ENCODE measurements at places on chromosomes 4 and X.
A peak's percentile ranks its signal among the peaks of the same experiment; 100 is the strongest.

DNA sequence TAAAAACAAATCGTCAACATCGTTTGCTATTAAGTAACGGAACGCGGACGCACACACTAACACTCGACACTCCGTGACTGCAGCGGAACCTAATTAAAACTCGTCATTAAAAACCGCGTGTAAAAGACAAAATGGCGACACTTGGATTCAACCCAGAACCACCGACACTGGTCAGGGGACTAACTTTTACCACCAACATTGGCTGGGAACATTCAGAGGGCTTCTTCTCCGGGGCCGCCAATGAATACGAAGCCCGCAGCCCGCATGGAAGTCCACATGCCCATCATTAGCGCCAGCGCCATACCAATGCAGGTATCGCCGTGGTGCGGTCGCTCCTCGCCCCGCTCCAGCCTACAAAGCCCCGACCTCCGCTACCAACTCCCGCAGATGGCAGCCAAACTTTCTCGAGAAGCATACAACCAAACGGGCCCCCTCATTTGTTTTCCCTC lies 498 bp downstream of the RBMX start:
- DNase-seq, result peak; percentile 2

GRCh38 chrX:47316276-47317025 lies 53.9 kb upstream of the ZNF157 start:
- DNase-seq, result no peak

- DNase-seq, result no peak
These were observed 31.3 kb downstream of the CXCL13 start for GRCh38 chr4:77636902-77637301.

GRCh38 chr4:37653601-37654000 lies 32.6 kb downstream of the RELL1 start:
- DNase-seq, result no peak

DNA sequence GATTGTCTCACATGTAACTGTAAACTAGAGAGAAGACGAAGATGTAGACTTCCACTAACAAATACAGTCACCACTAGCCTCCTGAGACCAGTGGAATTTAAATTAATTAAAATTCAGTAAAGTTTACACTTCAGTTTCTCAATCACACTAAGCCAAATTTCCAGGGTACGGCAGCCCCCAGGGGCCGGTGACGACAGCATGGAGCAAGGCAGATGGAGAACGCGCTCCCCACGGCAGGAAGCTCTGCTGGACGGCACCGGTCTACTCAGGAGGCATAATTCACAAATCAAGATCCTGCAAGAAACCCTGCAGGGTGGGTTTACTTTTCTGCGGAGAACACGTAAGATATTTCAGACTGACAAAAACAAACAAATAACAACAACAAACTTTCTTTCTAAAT lies 80.7 kb downstream of the FAT1 start:
- DNase-seq, result no peak

DNA sequence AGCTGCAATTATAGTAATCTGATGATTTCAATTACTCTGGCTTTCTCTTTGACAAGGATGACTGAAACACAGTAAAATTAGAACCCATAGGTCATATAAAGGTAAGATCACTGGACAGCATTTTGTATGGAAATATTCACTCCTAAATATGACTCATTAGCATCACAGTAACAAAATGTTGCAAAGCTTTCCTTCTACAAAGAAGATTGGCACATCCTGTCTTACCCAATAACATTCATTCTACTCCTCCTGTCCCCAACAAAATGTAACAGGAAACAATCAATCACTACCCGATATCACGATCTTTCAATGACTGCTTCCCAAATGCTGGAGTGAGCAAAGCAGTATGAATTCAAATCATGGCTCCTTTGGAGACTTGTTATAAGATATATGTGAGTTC lies 95.3 kb downstream of the FANCB start:
- DNase-seq, result no peak
